Adrenal gland (tissue), 19 donors: ENCODE measurements at places on chromosomes 1 and 21. TPM values are rescaled to one million over a fixed set of nuclear protein-coding genes. Genes with fewer than 3 reads are reported as not detected.

Gene NBPF15
- 11.8 TPM for total RNA-seq

Gene BATF3
- total RNA-seq = 1.4 TPM

Gene OR6K3
- not detected for total RNA-seq

Gene PDIK1L
- total RNA-seq = 9.3 TPM

Gene LTN1
- total RNA-seq = 24.9 TPM

Gene PTPN22
- 3.0 TPM for total RNA-seq

Gene FYB2
- total RNA-seq = not detected

Gene TSPAN2
- 0.28 TPM for total RNA-seq

- DNase-seq = no peak
Measured at GRCh38 chr1:156153362-156153761, at the start of gene SEMA4A. Gene SEMA4A (plus strand): TSS chr1:156153585. CDS start chr1:156154579, 994 bp downstream.

DNA sequence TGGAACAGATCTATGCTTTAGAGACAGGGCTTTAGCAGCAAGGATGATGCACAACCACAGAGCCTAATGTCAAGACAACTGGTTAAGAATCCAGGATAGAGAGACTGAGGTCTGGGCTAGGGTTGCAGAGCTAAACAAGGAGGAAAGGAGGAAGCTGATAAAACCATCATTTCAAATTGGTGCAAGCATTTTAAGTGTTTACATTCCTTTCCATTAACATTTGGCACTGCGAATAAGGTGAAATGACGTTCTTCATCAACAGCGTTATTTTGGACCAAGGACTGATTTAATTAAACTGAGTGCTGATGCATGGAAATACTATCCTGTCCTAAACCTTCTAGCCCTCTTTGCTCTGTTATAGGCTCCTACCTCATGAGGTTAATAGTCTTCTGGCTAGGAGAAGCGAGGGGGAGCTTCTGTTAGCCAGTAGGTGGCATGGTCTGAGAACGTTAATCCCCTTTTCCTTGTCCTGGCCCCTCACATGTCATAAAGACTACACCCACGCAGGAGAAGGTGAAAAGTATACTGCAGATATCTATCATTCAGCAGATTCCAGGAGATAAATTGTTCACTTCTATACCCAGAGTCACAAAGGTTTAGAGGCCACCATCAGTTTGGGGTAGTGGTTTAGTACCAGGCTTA is 7.6 kb upstream of the C1orf21 start:
- DNase-seq = no peak

DNA sequence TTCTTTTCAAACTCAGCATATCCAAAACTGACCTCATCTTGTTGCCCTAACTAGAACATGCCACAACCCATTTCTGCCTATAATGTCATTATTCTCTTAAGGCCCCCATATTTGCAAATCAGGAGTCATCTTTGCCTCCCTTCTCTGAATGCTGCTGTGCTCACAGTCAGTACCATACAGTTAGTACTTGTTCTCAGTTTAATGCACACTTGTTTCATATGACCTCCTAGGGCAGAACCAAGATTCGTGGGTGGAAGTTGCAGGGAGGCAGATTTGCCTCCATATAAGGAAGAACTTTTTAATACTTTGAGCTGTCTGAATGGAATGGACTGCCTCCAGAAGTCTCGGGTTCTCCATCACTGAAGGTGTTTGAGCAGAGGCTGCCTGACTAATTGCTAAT is 9.2 kb downstream of the CAP1 start:
- DNase-seq = no peak

DNA sequence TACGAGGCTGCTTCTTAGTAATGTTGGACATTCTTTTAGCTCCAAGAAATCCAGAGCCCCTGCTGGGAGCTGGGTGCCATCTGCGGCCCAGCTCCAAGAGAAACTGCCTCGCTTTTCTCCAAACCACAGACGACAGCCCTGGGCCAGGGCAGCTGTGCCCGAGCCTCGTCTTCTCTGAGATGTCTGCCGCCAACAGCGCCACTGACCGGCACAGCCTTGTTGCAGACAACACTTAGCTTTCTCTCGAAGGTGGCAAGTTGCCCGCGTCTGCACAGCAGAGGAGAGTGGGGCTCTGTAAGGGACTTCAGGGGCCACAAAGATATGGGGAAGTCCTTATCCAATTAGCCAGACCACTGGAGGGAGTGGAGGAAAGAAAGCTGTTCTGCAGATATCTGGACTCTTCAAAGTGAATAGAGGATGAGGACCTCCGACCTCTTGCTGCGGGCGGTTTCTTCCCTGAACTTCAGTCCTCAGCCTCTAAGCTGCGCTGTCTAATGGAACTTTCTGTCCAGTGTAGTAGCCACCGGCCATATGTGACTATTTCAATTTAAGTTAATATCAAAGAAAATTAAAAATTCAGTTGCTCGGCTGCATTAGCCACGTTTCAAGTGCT is 63.9 kb upstream of the DISP3 start:
- no peak for DNase-seq

DNA sequence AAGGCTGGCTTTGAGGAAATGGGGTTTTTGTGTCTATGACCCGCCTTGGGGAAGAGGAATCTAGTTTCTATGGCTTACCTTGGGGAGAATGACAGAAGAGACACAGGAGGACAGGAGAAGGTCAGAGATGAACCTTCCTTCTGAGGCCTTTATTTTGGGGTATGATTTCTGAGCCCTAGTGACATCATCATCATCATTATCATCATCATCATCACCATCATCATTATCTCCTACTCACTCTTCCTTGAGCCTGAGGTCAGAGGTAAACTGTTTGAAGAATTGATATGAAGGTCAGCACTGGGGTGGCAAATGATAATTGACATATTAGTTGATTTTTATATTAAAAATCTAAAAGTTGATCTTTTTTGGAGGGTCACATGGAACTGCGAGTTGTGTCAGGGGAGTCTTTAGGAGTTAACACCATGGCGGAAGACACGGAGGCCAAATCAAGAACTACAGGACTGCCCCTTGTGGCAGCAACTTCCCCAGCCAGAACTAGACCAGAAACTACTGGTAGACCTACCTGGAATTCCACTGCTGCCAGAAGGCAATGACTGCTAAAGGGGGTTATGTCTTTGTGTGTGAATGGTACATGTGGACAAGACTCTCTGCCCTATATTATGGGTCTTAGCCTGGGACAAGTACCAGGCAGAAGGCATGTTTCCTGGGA is 49.8 kb upstream of the WLS start:
- DNase-seq = no peak

DNA sequence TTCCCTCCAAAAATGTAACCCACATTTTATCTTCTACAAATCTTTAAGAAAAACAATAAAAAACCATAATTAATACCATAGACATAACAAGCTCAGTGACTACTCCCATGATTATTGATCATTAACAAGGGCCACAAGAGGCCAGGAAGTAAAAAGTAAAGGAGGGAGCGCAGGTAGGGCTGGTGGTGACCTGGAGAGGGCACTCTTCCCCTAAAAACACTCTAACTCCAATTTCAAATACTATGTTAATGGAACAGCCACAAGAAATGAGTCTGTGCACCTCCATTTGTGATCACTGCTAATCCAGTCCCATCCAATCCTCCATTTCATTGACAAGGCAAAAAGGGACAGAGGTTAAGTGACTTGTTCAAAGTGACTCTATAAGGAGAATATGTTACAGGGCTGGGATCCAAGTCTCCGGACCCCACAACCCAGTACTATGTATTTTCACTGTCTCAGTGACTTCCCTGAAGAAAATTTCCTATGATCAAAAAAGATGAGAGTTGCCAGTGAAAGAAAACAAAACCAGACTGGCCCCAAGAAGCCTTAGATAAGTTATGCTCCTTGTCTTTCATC is 41.2 kb upstream of the CFAP298 start:
- DNase-seq = no peak

DNA sequence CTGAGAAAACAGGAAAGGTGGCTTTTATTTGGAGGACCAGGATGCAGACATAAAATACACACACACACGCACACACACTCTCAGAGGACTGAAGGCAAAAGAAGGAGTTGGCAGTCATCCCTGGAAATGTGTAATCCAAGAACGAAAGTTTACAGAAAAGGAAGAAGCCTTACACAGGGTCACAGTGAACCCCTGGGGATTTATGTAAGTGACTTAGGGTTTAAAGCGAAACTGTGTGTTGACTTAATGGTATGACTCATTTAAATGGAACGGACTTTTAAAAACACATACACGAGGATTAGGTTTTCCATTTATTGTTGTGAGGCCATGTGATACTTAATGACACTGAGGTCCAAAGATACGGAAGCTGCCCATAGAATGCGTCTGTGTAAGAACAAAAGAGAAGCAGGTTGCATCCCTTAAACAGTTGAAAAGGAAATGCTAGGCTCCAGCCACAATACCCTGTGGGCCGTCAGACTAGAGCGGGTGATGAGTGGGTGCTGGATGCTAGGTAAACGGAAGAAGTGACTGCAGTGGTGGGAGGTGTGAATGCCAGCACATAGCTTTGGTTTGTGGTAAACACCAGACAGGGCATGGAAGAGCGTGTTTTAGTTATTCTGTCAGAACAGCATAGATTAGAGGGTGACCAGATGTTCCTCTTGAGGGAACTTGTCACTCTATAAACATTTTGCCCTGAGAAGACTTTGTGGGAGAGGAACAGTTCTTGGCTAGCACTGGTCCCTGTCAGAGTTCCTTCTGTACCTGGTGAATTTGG is 21.6 kb upstream of the BCL10 start:
- peak; percentile 62 for DNase-seq

DNA sequence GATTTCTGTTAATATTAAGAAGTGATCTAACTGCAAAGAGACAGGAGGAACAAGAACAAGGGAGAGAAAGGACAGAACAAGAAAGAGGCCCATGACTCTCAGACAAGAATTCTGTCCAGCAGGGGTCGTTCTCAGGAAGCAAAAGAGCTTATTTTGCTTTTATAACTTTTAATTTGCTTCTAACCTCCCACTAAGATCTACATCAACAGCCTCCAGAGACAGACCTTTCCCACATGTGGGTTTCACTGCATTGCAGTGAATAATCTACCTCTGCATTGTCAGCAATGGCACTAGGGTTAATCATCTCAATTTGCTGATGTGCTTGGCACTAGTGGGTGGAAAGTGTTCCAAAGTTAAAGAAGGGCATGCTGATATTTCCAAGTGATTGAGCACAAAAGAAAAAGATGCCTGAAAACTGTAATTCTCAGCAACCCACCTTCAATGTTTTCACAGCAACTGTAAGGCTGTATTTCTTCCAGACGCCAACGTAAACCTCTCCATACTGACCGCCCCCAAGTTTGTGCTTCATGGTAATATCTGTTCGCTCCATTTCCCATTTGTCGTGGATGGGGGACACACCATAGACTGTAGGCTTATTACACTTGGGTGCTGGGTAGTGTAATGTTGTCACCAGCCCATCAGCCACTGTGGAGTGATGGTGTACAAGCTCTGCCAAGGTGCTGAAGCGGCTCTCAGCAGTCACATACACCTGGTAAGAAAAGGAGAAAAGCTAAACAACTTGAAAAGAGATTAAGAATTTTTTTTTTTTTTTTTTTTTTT is 39.5 kb downstream of the TOR3A start:
- peak; percentile 68 for DNase-seq
